ENCODE measurements at places on chromosomes 11 and 22.

- no peak for DNase-seq
Measured at GRCh38 chr11:69770540-69770939, 4.6 kb downstream of the FGF4 start.

DNA sequence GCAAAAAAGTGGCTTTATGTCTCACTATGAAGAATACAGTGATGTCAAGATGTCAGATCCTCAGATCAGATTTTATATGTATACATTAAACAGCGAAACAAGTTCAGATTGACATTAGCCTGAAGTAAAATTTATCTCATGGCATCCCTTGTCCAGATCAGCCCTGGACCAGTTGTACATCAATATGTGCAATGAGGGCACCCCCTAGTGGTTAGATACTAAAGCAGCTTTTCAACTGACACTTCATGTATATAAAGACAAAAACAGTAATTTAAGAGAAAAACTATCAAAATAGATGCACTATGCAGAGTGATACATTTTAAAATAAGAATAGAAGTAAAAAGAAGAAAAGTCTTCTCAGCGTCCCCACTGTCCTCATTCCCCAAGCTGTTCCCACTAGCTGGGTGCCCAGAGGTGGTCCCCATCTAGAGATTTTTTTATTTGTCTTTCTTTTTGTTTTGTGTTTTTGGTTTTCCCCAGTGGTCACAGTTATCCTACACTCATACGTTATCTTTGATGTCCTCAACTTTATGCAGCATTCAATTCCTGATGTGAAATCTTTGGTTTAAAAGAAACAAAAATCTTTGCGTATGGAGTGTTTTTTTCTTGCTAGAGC is 2193.4 kb upstream of the RAG2 start:
- DNase-seq = peak; percentile 46

DNA sequence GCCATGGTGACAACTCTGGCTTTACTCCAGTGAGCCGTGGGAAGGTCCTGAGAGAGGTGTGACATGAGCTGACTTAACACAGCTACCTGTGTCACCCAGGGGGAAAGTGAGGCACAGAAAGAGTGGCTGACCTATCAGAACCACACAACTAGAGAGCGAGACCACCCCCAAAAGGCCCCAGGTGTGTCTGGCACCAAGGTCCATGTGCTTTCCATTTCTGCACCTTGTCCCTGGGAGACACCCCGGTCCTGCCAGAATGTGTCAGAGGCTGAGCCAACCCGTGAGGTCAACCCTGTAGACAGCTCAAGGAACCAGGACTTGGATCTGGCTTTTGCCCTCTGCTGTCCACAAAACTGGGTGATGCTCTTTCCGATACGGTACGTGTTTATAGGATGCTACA is 9.8 kb downstream of the MAFF start:
- no peak for DNase-seq

DNA sequence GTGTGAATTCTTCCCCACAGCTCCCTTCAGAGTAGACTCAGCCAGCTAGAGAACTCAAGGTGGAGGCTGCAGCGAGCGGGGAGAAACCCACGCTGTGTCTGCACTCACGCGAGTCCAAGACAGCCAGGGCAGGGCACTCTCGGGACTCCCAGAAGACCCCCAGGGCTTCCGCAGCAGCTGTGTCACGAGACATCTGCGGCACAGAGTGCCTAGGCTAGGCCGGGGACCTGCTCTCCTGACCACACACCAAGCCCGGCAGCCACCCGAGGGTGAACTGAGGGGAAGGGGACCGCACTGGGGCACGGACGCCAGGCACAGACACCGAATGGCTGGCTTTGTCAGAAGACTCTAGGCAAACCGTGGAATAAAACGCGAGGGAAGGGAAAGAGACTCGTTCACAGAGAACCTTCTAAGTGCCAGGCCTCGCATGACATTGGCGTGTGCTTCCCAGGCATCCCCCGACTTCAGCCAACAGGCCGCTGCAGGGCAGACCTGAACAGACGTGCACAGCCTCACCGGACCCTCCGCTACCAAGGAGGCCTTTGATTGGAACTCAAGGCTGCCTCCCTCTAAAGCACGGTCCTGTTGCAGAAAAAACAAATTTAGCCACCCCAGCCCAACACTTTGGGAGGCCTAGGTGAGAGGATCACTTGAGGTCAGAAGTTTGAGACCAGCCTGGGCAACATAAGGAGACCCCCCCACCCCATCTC is 18.2 kb upstream of the MOB2 start:
- DNase-seq = no peak

- no peak for DNase-seq
Measured at GRCh38 chr22:29596408-29596807, 7.0 kb upstream of the NF2 start.

- DNase-seq = no peak
Measured at GRCh38 chr11:117837070-117837776, 12.7 kb upstream of the FXYD2 start.

DNA sequence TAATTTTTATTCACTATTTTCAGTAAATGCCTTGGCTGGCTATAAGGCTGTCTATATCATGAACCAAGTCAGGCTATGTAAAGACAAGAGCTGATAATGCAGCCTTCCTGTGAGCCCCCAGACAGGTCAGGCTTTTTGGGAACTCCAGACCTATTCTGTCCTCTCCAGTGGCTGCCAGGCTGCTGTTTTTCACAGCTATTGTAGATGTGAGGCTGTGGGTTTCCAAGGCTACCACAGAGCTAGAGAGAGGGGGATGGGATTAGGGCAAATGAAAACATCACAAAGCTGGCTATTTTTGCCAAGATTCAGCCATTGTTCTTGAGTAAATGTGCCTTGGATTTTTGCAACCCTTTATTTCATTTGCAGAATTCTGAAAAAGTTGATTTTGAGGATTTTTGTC is 55.7 kb upstream of the SORL1-AS1 start:
- no peak for DNase-seq
